Glomerular endothelial cell (primary cell): ENCODE measurements at places on chromosomes 5 and 9. TPM values are rescaled to one million over a fixed set of nuclear protein-coding genes. Genes with fewer than 3 reads are reported as not detected.

- DNase-seq, result no peak
Measured at GRCh38 chr9:107443786-107444185, 45.8 kb downstream of the KLF4 start.

DNA sequence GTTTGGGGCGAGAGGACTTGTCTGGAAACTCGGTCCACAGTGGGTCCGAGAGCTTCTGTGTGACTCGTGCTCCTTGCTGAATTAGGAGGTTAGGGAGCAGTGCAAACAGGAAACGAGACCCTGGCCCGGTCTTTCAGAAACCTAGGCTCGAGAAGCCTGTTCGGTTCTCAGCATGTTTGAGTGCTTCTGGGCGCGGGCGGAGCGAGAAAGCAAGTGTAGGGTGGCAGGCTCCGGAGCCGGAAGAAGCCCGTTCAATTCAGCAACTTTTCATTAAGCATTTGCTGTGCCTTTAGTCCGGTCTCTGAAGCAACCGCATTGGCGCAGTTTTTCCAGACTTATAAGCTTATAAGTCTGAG is 547 bp downstream of the CLTA start:
- no peak for DNase-seq

DNA sequence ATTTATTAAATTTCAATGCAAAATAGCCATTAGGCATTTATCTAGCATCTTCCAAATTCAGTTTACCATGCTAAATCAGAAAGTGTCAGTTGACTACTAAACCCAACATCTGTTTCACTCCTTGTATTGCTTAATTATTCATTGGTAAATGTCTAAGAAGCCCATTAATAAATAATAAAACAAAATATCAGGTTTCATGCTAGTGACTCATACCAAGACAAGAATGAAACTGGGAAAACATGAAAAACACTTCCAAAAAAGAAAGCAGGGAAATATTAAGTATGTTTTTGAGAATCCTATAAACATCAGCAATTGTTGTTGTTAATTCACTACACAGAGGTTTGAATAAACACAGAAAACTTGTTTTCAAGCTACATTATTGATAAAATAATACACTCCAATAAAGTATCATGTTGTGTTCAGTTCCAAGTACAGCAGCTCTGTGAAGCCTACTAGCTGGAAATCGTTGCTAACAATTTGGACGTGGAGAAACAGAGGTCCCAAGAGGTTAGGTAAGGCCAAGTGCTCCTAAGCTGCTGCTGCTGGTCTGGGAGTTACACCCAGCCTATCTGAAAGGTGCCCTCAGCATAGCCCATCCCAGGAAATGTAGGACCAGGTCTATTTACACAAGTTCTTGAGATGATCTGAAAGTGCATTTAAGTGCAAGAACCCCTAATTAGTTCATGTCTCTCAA is 78.8 kb downstream of the GNAQ start:
- DNase-seq, result no peak

Gene TEX53
- not detected in 2 replicates for total RNA-seq

DNA sequence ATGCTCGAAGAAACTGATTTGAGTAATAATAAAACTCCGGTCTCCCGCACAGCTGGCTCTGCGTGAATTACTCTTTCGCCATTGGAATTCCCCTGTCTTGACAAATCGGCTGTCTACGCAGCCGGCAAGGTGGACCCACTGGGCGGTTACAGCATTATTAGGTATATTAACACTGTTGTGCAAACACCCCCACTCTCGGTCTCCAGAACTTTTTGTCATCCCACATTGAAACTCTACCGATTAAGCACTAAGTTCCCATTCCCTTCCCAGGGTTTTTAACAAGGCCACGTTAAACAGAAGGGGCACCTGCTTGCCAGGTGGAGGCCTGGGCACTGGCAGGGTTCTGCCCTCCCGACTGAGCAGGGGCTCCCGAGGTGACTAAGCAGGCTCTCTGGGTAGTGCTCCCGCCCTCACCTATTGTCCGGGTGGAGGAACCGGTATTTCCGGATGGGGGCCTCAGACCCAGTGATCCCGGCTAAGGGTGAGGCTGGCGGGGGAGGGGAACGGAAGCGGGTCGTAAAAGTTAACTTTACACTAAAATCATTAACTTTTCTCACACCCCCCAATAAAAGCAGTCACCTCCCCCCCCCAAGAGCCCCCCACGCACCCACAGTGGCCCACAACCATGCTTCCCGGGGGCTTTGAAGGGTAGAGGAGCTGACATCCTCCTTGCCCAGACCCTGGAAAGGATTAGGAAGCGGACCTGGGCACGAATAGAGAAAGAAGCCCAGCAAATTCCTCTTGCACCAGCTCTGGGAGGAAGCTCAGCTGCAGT is 53.5 kb upstream of the TJP2 start:
- DNase-seq, result no peak

Gene PDZD2
- total RNA-seq, result 8.4 and 20.3 TPM in 2 replicates

DNA sequence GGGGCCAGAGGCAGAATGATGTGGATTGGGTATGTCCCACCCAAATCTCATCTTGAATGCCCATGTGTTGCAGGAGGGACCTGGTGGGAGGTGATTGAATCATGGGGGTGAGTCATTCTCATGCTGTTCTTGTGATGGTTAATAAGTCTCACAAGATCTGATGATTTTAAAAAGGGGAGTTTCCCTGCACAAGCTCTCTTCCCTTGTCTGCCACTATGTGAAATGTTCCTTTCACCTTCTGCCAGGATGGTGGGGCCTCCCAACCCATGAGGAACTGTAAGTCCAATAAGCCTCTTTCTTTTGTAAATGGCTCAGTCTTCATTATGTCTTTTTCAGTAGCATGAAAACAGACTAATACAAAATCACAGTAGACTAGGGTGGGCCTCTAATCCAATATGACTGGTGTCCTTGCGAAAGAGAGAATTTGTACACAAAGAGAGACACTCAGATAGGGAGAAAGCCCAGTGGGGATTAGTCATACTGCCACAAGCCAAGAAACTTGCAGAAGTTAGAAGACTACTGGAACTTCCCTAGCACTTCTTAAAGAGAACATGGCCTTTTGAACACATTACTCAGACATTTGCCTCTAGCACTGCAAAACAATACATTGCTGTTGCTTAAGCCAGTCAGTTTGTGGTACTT is 68.4 kb downstream of the ANXA1 start:
- DNase-seq, result no peak

DNA sequence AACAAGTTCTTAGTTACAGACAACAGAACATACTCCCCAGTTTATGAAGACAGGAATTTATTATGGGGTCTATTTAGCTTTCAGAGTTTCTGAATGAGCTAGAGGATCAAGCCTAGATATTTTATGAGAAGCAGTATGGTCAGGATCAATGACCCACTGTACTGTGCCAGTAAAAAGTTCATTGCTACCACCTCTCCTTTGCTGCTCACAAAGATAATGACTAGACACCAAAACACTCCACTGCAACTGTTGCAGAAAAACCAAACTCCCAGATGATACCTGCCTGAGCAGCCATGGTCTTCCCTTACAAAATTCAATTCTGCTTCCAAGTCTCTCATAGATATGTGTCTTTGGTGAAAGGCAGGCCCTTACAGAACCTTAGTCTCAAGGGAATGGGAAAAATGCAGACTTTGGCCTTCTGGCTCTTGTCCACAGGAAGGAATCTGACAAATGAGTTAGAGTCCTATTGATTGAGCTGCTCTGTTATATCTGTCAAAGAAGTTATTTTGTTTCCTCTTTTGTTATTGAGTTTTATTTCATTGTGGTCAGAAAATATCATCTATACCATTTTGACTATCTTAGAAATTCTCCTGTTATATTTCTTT is 74.7 kb upstream of the RASGRF2 start:
- no peak for DNase-seq

Gene NTNG2
- 0.58 and 0.63 TPM in 2 replicates for total RNA-seq
